ENCODE measurements at places on chromosomes 11 and 22.
A peak's percentile ranks its signal among the peaks of the same experiment; 100 is the strongest.

DNA sequence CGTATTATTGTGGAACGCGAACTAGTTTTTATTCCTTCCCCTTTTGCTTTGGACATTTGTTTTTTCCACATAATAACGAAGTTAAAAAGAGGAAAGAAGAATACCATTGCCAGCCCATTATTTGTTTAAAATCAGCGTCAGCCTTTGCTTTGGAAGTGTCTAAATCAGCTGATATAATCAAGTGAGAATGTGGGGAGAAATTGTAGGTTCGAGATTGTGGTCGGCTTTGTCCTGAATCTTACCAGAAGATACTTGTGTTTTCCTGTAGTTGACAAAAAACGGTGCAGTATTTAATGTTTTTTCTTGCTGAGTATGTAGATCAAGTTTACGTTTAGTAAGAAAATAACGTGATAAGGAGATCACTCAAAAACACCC lies 935 bp downstream of the ZNF143 start:
- peak; percentile 10 for DNase-seq

- no peak for DNase-seq
These were observed 21.5 kb upstream of the AIFM3 start for GRCh38 chr22:20945578-20945934.

DNA sequence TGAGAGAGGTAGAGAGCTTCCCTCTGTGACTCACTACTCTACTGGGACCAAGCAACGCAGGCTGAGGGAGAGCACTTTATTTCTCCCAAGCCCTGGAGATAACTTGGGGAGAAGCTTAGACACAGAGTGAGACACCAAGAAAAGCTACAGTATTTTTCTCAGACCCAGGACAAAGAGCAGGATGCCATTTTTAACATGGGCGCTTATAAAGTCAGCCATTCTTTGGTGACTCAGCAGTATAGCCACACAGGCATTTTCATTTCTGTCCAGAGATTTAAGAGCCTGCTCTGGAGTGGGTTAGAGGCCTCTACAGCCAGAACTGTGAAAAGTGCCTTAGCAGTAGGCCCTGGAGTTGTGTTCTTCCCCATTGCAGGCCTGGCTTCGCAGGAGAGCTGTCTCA lies 55.0 kb upstream of the GLYAT start:
- peak; percentile 39 for DNase-seq

GRCh38 chr11:24872651-24873311 lies 375.9 kb downstream of the LUZP2 start:
- no peak for DNase-seq

DNA sequence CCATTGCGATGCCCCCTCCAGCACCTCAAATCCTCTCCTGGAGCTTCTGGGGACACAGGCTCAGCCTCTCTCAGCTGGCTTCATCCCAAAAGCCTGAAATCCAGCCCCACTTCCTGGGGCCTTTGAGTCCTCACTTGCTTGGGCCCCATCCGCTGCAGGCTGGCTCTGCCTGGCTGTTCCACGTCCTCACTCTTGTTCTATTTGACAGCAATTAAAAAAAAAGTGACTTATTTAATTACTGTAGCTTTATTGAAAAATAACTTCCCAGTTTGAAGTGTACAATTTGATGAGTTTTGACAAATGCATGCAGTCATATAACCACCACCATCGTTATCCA lies 27.2 kb downstream of the PARVG start:
- DNase-seq: no peak

DNA sequence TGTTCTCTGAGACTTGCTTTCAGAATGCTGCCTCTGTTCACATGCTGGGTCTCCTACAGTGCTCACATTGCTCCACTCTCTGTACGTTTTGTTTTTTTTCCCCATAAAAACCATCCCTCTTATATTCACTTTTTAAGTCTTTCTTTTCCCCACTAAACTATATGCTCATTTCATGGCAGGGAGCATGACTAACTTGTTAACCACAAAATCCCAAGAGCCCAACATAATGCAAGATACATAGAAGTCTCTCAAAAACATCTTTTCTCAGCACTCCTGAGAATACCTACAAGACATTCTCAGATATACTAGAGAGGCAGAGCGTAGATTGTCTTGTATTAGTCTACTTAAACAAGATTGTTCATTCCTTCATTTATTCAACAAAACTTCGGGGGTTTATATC lies 73.3 kb downstream of the FAM76B start:
- DNase-seq: no peak

DNA sequence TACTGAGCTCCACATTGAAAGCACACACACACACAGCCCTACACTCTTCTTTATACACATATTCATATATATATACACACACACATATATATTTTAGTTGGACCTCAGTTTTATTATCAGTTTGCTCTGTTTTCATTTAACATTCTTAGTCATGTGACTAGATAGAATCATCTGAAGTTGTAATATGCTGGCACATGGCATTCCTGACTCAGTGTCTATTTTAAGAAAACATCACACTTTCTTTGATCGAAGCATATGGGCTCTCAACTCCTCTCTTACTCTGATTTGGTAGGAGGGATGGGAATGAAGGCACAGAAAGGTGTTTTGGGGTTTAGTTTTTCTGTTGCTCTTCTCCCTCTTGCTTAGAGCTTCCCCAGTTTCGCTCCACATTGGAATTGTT lies 24.8 kb downstream of the AMOTL1 start:
- DNase-seq: no peak

DNA sequence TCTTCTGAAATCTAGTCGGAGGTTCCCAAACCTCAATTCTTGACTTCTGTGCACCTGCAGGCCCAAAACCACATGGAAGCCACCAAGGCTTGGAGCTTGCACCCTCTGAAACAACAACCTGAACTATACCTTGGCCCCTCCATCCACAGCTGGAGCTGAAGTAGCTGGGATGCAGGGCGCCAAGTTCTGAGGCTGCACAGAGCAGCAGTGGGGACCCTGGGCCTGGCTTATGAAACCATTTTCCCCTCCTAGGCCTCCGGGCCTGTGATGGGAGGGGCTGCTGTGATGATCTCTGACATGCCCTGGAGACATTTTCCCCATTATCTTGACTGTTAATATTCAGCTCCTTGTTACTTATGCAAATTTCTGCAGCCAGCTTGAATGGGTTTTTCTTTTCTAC lies 38.3 kb upstream of the MMP7 start:
- no peak for DNase-seq

DNA sequence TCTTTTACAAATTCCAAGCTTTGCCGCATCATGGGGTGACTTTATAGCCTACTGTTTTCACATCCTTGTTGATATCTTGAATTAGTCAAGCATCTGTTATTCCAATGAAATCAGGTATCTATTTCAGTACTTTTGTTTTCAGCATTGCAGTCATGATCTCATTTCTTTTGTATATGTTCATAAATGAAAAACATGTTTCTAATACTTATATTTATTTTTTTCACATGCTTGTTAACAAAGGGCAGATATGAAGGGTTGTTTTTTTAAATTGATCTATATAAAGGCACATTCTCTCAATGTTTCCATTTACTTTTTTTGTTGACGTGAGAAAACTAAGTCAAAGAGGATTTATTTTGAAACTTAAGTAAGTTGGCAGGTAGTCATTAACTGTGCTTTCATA lies 964.8 kb downstream of the JRKL start:
- DNase-seq: no peak

DNA sequence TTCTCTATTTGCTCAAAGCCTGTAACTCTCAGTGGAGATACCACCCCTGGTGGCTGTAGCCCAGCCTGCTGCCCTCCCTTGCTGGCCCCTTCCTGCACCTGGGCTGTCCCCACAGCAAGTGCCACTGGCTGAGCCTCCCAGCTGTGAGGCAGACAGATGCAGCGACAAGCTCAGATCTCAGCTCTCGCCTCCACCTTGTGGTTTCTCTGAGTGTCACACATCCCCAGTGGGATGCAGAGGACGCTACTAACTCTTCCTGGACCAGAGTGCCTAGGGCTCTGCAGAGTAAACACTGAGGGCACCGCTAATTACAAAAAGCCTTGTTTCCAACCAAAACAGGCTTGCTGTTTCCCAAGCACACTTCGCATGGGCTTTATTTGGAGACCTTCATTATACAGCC lies 8.9 kb downstream of the YPEL1 start:
- peak; percentile 52 for DNase-seq

DNA sequence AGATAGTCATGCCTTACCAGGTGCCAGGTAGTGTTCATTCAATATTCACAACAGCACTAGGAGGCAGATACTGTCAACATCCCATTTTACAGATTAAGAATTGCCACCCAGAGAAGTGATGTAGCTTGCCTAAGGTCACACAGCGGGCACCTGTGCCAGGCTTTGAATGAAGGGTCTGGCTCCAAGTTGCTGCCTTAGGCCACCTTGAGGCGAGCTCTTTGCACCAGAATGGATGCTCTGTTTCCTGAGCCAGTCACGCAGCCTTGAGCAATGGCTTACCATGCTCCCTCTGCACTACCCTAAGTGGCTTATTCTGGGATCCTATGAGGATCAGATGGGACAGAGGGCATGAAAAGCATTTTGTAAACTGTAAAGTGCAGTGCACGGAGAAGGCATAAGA lies 25.1 kb upstream of the TIMP3 start:
- no peak for DNase-seq
